Heart left ventricle (tissue), 16 donors: ENCODE measurements at places on chromosomes 11 and 22.

DNA sequence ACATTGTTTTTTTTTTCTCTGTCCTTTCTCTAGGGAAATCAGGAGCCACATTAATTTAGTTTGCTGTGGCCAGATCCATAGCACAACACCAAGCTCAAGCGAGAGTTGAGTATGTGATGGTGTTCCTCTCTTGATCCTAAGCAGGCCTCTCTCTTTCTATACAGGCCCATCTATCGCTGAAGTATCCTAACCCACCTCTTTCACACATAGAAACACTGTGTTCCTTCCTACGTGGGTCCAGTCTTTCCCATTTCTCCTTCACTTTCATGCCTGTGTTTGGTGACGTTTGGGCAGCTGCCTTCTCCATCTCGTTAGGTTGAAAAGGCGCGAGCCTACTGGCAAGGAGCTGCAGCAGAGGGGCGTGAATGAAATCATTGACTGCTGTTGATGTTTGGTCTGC, 2.4 kb downstream of the PACS1 start:
- no peak overlapping the region for H3K27ac ChIP-seq
- peaks cover 45% of the 10 kb centered on the region for H3K4me1 ChIP-seq
- H3K27me3 ChIP-seq = no peaks in the 10 kb centered on the region

DNA sequence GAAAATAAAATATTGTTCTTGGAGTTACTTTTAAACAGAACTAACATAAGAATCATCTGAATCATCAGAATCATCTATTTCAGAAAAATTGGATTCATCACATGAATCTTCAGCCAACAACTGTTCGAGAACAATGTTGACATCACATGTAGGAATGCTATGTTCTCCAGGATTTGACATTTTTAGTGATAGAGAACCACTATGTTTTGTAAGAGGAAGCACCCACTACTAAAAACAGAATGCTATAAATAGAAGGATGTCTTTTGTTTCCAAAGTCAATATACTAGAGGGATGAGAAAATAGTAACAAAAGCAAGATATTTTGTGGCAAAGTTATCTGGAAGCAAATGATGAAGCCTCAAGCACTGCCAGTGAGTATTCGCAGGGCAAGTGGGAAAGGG, 263.4 kb upstream of the DDI1 start:
- peak overlapping the region; percentile 39 for H3K27ac ChIP-seq
- no peak for DNase-seq
- H3K4me1 ChIP-seq = peaks cover 4% of the 10 kb centered on the region
- H3K4me3 ChIP-seq = no peak overlapping the region
- no peaks in the 10 kb centered on the region for H3K36me3 ChIP-seq

DNA sequence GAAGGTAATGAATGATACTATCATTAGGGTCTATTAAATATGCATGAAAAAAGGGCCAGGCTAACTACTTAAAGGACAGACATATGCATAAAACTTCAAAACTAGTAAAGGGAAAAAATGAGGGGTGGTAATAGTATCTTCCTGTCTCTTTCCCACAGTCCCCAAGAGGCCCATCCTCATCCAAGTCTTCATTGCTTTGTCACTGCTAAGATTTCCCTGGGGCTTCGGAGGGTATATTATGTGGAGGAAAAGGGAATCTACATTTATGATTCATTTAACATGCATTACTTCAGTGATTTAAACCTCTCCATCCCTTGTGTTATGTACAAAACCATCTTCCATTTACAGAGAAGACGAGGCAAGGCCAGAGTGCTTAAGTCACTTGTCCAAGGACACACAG, 66.1 kb downstream of the CWC15 start:
- DNase-seq = no peak
- H3K27me3 ChIP-seq = no peaks in the 10 kb centered on the region
- no peak overlapping the region for H3K27ac ChIP-seq

GRCh38 chr11:5701055-5701577, 11.5 kb downstream of the TRIM22 start:
- H3K4me1 ChIP-seq = no peaks in the 10 kb centered on the region
- no peaks in the 10 kb centered on the region for H3K27me3 ChIP-seq
- H3K36me3 ChIP-seq = peaks cover 22% of the 10 kb centered on the region
- DNase-seq = no peak
- H3K27ac ChIP-seq = no peak overlapping the region

- peak overlapping the region; percentile 69 for H3K27ac ChIP-seq
- H3K4me3 ChIP-seq = no peak overlapping the region
- no peaks in the 10 kb centered on the region for H3K27me3 ChIP-seq
Observed at GRCh38 chr22:32699001-32699582, 102.4 kb upstream of the TIMP3 start.

DNA sequence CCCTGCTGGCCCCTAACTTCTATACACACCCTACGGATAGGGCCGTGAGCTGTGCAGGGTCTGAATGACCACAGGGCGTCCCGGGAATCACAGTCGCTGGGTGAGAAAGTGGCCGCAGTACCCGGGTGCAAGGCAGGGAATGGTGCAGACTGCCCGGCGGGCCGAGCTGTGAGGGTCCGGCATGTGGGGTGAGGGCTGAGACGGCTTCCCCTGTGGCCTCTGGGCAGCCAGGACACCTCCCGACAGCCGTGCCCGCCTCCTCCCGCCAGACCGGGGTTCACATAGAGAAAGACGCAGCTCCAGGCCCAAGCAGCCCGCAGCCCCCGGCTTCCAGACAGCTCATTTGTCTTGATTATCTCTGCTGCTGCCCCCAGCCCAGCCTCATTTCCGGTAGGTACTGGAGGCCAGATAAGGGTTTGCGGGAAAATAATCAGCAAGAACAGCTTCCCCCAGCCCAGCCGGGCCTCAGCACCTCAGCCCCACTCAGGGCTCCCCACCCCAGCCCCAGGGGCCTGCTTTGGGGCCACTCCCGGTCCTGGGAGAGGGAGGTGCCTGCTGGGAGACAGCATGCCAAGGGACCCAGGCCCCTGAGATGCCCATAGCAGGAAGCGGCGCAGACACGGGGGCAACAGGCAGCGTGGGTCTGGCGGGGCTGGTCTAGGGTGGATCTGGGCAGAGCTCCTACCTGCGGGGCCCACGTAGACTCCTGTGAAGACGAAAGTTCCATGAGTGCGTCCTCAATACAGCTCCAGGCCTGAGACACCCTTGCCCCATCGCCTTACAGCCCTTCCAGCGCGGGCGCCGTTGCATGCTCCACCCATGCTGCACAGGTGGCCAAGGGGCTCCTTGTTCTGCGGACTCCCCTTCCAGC, 123.1 kb downstream of the BRD1 start:
- H3K27me3 ChIP-seq = peaks cover 34% of the 10 kb centered on the region
- no peaks in the 10 kb centered on the region for H3K36me3 ChIP-seq
- DNase-seq = no peak
- H3K27ac ChIP-seq = no peak overlapping the region

DNA sequence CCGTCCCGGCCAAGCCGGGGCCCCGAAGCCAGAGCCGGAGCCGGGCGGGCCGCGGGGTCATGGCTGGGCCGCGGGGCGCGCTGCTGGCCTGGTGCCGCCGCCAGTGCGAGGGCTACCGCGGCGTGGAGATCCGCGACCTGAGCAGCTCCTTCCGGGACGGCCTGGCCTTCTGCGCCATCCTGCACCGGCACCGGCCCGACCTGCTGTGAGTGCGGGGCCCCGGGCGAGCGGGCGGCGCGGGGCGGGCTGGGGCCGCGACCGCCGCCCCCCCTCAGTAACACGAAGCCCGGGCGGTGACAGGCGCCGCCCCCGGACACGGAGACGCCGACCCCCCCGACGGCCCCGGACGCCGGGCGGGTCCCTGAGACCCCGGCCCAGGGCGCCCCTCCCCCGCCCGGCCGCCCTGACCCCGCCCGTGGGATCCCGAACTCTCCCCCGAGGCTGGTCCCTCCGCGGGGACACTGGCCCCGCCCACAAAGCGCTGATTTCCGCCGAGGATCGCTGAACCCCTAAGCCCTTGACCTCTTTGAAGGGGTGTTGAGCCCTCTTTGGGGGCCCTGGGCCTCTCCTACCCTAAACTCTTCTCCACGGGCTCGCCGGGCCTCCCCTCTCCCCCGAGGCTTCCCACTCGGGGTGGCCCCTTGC, 389 bp downstream of the MICALL1 start:
- DNase-seq = peak; percentile 40
- no peaks in the 10 kb centered on the region for H3K36me3 ChIP-seq

DNA sequence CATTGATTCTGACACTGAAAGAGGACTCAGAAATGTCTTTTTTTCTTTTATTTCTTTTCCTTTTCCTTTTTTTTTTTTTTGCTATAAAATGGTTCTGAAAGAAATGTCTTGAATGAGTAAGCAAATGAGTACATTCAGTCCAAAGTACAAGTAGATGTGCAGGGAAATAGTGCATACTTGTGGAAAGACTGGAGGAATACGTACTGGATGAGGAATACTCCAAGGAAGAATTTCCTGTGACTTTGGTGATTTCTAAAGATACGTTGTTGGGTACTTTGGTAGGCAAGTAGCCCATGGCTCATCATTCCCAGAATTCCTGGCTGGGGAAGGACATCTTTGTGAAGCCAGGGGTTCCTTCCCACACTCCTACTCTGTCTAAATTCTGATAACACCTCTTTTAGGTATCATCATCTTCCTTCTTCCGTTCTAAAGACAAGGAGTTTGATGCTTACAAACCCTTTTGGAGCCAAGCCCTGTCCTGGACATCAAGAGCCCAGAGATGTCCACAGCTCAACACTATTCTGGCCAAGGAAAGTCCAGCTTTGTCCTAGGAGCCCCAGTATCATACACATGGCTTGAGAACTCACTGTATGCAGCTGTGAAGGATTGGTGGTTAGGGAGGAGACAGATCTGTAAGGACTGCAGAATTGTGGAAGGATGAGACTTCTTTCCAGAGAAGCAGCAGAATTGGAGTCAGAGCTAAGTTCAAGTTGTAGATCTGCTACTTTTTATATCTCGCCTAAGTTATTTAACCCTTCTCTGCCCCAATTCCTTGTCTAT, 4.8 kb upstream of the NUP98 start:
- no peak for DNase-seq
- no peaks in the 10 kb centered on the region for H3K36me3 ChIP-seq
- no peak overlapping the region for H3K27ac ChIP-seq
- peaks cover 9% of the 10 kb centered on the region for H3K4me1 ChIP-seq

- DNase-seq = no peak
- no peaks in the 10 kb centered on the region for H3K36me3 ChIP-seq
- H3K4me3 ChIP-seq = peak overlapping the region; percentile 69
- no peaks in the 10 kb centered on the region for H3K27me3 ChIP-seq
- H3K4me1 ChIP-seq = peaks cover 31% of the 10 kb centered on the region
- peak overlapping the region; percentile 65 for H3K27ac ChIP-seq
Observed at GRCh38 chr11:35944503-35945136, 758 bp downstream of the LDLRAD3 start.

GRCh38 chr11:87545858-87546257, 508.1 kb downstream of the TMEM135 start:
- H3K36me3 ChIP-seq = no peaks in the 10 kb centered on the region
- no peak for DNase-seq
- no peaks in the 10 kb centered on the region for H3K4me1 ChIP-seq
- no peaks in the 10 kb centered on the region for H3K27me3 ChIP-seq
- H3K4me3 ChIP-seq = no peak overlapping the region

DNA sequence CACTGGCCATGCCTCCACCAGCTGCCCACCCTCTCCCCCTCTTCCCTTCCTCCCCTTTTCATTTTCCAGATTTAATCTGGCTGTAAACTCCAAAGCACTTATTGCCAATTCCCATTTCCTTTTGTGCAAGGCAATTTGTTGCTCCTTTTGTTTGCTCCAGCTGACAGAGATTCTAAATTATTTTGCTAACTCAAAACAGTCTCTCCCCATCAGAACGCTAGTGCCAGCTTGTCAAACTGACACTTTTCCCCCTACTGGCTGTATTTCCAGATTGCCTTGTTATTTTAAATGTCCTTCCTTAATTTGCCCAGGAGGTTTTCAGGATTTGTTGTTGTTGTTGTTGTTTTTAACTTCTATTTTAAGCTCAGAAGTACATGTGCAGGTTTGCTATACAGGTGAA, 57.0 kb upstream of the PAK1 start:
- DNase-seq = no peak
- H3K27ac ChIP-seq = no peak overlapping the region
- no peak overlapping the region for H3K4me3 ChIP-seq
- no peaks in the 10 kb centered on the region for H3K4me1 ChIP-seq
- no peaks in the 10 kb centered on the region for H3K27me3 ChIP-seq
- H3K36me3 ChIP-seq = no peaks in the 10 kb centered on the region

- no peaks in the 10 kb centered on the region for H3K27me3 ChIP-seq
- no peak overlapping the region for H3K4me3 ChIP-seq
- no peak overlapping the region for H3K27ac ChIP-seq
- DNase-seq = peak; percentile 58
- H3K4me1 ChIP-seq = peaks cover 33% of the 10 kb centered on the region
Observed at GRCh38 chr11:117226388-117227385, 5.2 kb downstream of the PCSK7 start.

- no peak overlapping the region for H3K27ac ChIP-seq
- H3K4me3 ChIP-seq = no peak overlapping the region
- H3K36me3 ChIP-seq = peaks cover 22% of the 10 kb centered on the region
- H3K27me3 ChIP-seq = no peaks in the 10 kb centered on the region
- DNase-seq = no peak
- peaks cover 4% of the 10 kb centered on the region for H3K4me1 ChIP-seq
Observed at GRCh38 chr11:999009-999408, 37.5 kb downstream of the MUC6 start.

GRCh38 chr11:2376751-2377451, at the start of gene CD81:
Gene CD81, plus strand, starts transcription at chr11:2377310. Its CDS starts 240 bp downstream, at chr11:2377550.
- peak within 1 kb of the TSS; percentile 91 for H3K27ac ChIP-seq
- peaks cover 32% of the 10 kb centered on the region for H3K4me1 ChIP-seq
- H3K27me3 ChIP-seq = no peaks in the 10 kb centered on the region
- no peaks in the 10 kb centered on the region for H3K36me3 ChIP-seq

DNA sequence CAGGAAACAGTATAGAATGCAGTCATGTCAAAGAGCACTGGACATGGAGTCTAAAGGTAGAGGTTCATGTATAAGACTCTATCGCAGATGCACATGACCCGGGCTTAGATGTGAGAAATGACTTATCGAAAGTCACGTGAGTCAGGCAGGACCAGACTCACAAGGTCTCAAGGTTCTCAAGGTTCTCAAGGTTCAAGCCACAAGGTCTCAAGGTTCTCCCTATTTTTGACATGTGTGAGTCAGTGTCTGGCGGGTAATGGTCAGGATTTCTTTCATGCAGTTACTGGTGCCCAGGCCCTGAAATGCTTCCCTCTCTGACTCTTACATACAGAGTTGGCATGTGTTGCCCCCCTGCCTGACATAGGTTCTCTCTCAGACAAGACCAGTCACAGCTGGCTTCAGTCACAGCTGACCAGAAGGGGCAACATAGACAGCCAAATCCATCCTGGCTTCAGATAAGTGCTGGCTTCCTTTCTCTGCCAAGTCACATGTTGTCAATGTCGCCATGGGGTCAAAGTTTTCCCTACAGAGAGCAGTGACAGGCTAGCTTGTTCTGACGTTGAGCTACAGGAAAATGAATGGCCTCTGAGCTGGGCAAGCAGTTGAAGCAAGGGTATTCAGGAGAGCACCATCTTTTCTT, 10.1 kb downstream of the CSRP3 start:
- H3K27ac ChIP-seq = peak overlapping the region; percentile 70
- H3K4me1 ChIP-seq = no peaks in the 10 kb centered on the region
- peaks cover 50% of the 10 kb centered on the region for H3K36me3 ChIP-seq
- DNase-seq = peak; percentile 64
- H3K27me3 ChIP-seq = no peaks in the 10 kb centered on the region

DNA sequence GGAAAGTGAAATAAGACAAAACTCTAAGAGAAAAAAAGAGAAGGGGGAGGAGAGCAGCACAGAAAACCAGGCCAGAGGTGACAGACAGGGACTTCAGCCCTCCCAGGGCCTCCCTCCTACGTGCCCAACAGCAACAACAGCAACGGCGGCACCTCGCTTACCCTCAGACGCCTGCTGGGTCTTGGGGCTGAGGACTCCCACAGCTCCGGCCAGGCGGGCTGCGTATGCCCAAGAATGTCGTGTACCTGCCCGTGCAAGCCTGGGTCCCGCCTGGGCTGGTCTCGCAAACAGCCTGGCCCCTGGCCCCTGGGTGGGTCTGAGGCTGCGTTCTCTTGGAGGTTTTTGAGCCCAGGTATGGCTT, 30.5 kb downstream of the ARAP1 start:
- H3K4me1 ChIP-seq = peaks cover 60% of the 10 kb centered on the region
- no peaks in the 10 kb centered on the region for H3K27me3 ChIP-seq
- peaks cover 8% of the 10 kb centered on the region for H3K36me3 ChIP-seq
- peak overlapping the region; percentile 89 for H3K27ac ChIP-seq
- H3K4me3 ChIP-seq = peak overlapping the region; percentile 71
- DNase-seq = peak; percentile 73
